ENCODE measurements at places on chromosomes 1 and 21. TPM values are rescaled to one million over a fixed set of nuclear protein-coding genes. Genes with fewer than 3 reads are reported as not detected.

SELE gene
- polyA plus RNA-seq, result 0.67 TPM

PPIAL4G gene
- polyA plus RNA-seq, result 0.04 TPM

KRTAP6-2 gene
- not detected for polyA plus RNA-seq

AGL gene
- polyA plus RNA-seq, result 32.7 TPM

CYB561D1 gene
- polyA plus RNA-seq, result 10.2 TPM

- no peak for DNase-seq
These were observed 8.4 kb downstream of the SLC35F3 start for GRCh38 chr1:233912909-233913308.

DNA sequence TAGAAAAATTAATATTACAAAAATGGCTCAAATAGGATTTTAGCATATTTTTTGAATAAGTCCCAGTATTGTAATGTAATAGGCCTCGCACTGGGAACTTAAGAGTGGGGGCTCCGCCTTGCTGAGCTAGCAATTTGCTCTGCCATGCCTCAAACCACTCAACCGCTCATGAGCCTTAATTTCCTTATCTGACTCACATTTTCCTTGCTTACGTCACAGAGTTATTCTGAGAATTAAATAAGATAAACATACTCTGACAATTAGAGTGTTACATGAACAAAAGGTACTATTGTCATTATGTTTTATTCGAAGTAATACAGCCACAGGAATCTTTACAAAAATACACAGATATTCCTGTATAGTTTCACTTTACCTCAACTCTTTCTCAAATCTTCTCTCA, 108.1 kb downstream of the SLC44A5 start:
- DNase-seq, result no peak

DNA sequence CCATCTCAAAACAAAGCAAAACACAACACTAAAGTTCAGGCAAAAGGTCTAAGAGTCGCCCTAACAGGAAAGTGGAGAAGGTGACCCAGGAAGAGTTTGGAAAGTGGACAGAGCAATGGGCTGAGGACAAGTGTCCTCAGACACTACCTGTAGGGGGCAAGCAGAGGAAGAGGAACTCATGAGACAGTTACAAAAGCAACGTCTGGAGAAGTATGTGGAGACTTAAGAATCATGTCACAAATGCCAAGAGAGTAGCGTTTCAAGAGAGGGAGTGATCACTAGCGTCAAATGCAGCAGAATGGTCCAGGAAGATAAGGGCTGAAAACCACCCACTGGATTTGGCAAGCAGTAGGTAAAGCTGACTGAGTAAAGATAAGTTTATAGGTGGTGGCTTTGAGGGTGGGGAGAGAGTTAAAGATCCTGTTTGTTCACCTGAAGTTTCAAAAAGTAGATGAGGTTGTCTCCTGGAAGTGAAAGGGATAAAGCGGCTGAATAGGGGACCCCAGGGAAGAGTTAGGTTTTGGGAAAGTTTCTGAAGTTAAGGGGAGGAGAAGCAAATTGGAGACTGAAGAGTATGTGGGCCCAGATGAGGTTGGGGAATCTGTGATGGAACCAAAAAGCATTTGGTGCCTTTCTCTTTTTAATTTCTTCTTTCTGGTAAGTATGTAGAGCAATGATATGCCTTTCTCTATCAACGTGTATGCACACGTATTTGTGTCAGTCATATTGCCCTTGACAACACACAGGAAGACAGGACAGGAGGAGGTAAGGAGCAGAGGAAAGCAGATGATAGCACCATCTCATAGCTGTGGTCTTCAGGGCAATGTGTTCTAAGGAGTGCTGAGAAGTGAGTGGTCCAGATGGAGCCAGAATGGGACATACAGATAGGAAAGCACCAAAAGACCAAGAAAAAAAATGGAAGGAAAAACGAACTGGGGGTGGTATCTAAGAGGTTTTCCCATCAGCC, 3.1 kb downstream of the BSDC1 start:
- DNase-seq, result no peak

DNA sequence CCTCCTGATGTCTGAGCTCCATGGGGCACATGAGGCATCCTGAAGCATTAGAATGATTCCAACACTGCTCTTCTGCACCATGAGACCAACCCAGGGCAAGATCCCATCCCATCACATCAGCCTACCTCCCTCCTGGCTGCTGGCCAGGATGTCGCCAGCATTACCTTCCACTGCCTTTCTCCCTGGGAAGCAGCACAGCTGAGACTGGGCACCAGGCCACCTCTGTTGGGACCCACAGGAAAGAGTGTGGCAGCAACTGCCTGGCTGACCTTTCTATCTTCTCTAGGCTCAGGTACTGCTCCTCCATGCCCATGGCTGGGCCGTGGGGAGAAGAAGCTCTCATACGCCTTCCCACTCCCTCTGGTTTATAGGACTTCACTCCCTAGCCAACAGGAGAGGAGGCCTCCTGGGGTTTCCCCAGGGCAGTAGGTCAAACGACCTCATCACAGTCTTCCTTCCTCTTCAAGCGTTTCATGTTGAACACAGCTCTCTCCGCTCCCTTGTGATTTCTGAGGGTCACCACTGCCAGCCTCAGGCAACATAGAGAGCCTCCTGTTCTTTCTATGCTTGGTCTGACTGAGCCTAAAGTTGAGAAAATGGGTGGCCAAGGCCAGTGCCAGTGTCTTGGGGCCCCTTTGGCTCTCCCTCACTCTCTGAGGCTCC, 11.1 kb upstream of the RASSF5 start:
- no peak for DNase-seq

DNA sequence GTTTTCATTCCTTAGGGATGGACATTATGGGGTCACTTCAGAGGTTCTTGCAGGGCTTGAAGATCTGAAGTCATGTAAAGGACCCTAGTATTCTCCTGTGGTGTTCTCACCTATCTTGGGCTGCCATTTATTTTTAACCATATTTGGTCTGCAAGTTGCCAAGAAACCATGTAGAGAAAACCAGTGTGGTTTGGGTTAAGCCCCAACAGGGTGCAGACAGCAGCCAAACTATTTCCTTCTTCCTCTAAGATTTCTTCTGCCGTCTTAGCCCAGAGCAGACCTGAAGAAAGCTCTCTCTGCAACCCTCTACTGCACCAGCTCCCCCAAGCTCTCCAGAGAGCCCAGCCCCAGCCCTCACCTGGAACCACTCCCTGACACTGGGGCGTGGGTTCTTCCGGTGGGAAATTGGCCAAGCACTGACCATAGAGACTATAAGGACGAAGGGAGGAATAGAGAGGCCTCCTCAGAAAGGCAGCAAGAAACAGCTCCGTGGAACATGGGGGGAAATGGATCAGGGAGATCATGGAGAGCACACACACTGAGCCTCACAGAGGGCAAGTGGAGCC, 136.6 kb downstream of the SYF2 start:
- DNase-seq, result no peak

DNA sequence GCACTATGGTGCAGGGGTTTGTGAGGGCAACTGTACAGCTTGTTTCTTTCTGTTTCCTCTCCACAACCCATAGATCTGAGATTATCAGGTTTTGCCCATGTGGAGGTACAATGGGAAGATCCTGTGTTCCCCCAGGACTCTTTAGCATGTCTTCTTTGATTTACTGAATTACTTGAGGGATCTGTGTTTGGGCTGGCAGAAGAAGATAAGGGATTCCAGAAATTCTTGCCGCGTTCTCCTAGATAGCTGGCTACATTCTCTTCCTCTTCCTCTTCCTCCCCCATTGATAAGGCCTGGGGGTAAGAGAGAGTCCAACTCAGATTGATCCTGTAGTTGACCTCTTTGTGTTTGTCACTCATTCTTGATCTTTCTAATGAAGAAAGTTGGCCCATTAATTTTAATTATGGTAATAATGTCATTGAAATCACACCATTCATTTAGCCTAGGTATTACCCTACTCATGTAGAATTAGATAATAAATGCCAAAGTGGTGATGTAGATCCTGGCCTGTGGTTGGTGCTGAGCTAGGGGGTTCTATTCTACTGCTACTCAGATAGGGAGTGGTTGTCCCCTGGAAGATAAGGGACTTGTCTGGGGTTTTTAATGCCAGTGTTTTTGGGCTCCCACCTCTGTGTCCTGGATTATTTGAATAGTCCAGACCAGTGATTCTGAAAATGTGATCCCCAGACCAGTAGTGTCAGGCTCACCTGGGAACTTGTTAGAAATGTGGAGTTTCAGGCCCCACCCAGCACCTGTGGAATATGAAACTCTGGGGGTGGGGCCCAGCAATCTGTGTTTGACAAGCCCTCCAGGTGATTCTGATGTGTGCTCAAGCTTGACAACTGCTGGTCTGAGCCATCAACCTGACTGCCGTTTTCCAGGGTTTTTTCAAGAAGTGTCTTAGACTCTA, 122.2 kb downstream of the NOS1AP start:
- no peak for DNase-seq

GRCh38 chr1:28136922-28137613, 39.4 kb downstream of the PTAFR start:
- no peak for DNase-seq

DNA sequence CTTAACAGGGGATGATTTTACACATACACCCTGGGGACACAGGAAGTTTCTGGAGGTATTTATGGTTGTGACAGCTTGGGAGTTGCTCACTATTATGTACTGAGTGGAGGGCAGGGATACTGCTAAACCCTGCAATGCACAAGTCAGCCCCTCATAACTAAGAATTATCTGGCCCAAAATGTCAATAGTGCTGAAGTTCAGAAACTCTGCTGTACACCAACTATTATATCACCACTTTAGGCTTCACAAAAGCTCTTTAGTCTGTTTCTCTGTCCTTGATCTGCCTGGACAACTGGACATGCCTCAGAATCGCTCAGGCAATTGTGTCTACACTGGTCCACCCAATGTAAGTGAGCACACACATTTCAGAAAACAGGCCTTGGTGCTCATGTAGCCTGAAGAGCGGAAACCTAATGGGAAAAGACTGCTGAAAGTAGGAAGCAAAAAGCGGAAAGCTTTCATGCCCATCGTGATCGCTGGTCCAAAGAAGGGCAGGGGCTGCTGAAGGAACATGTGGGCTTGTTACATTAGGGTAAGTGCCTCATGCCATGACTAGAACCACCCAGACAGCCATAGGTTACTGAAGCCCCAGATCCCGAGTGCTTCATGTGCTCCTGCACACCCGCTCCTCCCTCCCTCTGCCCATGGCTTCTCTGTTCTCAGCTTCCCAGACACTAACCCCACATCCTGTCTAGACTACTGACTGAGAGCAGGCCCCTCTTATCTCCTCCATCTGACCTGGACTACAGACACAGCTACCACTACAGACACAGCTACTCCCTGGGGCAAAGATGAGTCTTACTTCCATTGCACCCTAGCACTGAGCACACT, 73.5 kb downstream of the LRIG2 start:
- no peak for DNase-seq

GRCh38 chr1:82052563-82052962, 251.8 kb downstream of the ADGRL2 start:
- no peak for DNase-seq

DNA sequence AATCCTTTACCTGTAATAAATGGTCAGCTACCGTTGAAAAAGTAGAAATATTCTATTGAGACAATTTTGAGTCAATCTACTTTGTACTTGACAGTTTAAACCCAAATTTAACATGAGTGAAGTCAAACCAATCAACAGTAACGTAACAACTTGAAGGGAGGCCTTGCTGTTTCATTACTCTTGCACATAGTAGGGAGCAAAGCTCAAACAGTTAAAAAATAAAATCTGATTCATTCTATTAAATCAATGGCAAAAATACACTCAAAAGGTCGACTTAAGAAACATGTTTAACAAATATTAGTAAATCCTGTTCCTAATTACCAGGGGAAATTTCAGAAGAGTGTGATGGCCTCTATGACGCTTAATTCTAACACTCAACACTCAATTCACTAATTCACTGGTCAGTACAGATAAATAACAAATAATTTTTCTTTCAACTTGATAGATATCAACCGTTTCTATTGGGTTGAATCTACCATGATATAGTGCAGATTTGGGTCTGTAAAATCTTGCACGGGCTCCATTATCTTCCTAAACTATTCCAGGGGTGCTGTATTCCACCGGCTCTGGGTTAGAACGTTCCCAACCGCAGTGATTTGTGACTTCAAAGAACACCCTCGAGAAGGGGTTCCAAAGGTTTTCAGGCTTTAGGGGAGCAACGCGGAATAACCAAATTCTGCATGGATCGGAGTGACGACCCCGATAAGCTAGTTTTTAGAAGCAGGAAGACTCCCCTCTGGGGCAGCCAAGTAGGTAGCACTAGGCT, 1.4 kb downstream of the TARBP1 start:
- DNase-seq, result no peak

DNA sequence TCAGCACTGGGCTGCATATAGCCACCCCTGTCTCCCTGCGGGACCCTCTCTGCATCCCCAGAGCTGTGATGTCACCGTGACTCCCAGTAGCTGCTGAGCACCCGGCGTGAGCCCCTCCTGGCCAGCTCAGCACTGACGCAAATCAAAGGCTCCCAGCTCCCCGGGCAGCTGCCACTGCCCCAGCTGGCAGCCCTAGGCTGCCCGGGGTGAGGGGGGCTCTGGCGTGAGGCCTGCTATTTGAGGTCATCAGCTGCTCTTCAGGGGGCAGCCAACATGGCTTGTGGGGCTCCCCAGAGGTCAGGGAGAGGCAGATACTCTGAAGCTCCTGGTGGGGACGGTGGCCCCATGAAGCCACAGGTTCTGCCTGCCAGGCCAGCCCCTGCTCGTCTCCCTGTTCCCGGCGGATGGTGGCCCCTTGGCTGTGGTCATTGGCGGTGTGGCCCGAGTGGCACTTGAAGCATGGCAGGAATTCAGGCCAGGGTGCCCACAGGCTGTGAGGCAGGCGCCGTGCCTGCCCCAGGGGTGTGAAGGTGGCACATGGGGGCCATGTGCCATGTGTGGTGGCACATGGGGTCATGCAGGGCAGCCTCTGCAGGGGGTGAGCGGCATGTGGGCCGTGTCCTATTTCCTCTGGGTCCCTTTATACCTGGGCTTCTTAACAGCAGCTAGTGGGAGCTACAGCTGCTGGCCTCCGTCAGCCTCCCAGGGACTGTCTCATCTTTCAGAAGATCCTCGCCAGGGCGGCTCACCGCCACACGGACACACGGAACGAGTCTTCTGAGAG, 85.4 kb downstream of the SIK1 start:
- no peak for DNase-seq

- no peak for DNase-seq
These were observed 88.4 kb downstream of the NID1 start for GRCh38 chr1:235976490-235976889.

- no peak for DNase-seq
These were observed 57.0 kb downstream of the SASS6 start for GRCh38 chr1:100075773-100076172.

DNA sequence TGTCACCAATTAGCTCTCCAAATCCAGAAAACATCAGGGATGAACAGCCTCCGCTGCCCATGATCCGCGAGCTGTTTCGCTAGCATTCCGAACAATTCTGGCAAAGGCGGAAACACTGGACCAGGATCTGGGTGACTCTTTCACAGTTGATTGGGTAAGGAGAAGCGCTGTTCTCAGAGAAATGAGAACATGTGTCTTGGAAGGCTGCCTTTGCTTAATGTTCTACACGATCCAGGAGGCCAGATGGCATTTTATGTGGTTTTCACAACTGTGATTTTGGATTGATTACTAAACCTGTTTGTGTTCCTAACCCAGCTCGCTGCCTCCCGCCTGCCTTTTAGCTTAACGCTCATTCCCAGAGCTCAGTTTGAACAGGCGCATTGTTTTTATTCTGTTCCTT, 144.0 kb downstream of the KIF26B start:
- DNase-seq, result no peak

GRCh38 chr1:243890576-243890975, 40.5 kb upstream of the AKT3 start:
- DNase-seq, result no peak

Measured in right renal cortex interstitium (tissue), 3 donors.